Suppressor macrophage treated with lipopolysaccharide for 1 hour (primary cell): ENCODE measurements at places on chromosomes 1 and 21.
A peak's percentile ranks its signal among the peaks of the same experiment; 100 is the strongest.

- DNase-seq: no peak
Measured at GRCh38 chr1:88768187-88768586, 84.1 kb downstream of the PKN2 start.

- DNase-seq: no peak
Measured at GRCh38 chr1:98210064-98210463, 289.2 kb upstream of the DPYD start.

DNA sequence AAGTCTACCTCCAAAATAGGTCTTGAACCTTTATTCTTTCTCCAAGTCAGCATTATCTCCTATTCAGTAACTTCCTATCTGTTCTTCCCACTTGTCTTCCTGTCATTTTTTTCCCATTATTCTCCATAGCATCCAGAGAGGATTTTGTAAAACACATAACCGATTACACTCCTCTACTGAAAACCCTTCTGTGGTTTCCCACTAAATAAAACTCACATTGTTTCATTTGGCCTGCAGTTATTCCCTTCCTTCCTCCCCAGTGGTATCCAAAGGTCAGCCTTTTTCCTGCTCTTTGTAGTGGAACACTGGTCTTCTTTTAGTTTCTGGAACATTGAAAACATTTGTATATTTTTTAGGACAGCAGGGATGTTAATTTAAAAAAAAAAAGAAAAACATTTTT is 266.0 kb downstream of the GPR52 start:
- DNase-seq: no peak

- DNase-seq: no peak
Measured at GRCh38 chr1:100037656-100037926, 67.8 kb downstream of the SLC35A3 start.

DNA sequence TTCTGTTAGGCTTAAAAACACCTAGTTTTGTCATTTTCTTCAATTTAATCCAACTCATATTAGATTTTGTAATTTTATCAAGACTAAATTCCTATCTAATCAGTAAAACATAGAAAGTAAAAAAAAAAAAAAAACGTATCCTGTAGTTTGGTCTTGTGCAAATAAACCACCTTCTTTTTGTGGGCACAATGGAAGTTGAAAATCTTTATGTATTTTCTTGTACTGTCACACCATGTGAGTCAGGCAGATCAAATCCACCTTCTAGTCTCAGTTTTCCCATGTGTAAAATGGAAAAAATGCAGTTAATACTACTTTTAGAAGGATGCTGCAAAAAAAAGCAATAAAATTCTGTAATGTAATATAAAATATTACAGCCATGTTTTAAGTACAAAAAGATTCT is 129.8 kb downstream of the CYYR1 start:
- DNase-seq: no peak

DNA sequence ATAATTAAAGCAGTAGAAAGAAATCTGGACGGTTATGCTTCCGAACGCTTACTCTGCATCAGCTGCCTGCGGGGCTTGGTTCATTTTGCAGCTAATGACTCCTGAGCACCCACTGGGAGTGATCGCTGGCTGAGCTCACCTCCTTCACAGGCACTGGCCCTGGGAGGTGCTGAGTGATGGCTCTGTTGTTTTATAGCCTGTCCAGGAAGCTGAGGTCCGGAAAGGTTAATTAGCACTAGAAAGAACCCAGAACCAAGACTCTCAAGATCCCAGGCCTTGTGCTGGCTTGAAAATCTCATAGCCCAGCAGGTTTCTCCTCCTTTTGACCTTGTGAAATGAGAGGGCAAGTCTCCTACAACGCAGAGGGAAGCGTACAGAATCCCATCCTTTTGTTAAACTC is 226.2 kb downstream of the AJAP1 start:
- no peak for DNase-seq

GRCh38 chr1:223700388-223700918 is 11.9 kb upstream of the CAPN2 start:
- DNase-seq: no peak

- DNase-seq: no peak
Measured at GRCh38 chr21:27101523-27101922, 134.6 kb upstream of the ADAMTS5 start.

- peak; percentile 34 for DNase-seq
Measured at GRCh38 chr1:201503397-201504176, 3.3 kb downstream of the CSRP1 start.

DNA sequence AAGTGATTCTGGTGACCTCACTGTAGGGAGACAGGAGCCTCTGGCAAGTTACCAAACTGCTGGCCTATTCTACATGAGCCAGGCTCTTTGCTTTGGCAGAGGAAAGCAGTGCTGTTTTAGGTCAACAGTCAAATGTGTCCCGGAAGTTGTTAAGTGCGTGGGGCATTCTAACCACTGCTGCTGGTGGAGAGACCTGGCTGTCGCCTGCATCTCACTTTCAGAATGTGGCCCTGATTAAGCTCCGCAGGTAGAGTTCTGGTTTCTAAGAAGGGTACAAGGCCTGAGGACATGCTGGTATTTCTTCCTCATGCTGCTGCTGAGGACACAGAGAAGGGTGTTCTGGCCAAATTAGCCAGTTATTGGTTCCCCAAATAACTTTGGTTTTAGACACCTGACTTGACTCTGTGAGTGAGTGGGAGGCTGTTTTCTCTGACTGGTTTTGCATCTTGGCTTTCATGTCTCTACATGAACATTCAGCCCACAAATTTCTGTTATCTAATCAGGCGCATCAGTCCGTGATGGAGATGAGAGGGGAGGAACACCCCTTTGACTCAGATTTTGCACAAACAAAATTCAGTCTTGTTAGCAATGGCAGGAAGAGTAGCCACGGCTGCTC is 120.8 kb downstream of the LMO4 start:
- no peak for DNase-seq

GRCh38 chr1:201894343-201895119 is 5.8 kb downstream of the SHISA4 start:
- DNase-seq: no peak

DNA sequence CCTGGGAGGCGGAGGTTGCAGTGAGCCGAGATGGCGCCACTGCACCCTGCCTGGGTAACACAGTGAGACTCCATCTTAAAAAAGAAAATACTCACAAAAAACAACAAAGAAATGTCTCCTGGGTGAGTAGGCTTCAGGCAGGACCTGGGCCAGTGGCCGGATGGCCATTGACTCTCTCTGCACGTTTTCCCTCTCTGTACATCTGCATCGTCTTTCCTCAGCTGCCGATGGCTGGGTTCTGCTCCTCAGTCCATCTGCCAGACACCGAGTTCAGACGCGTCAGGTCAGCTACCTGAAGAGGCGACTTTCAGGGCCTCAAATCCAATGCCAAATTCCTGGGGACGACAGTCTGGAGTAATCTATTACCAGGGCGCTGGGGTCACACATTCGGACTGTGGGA is 199.3 kb downstream of the CAMTA1 start:
- DNase-seq: no peak

DNA sequence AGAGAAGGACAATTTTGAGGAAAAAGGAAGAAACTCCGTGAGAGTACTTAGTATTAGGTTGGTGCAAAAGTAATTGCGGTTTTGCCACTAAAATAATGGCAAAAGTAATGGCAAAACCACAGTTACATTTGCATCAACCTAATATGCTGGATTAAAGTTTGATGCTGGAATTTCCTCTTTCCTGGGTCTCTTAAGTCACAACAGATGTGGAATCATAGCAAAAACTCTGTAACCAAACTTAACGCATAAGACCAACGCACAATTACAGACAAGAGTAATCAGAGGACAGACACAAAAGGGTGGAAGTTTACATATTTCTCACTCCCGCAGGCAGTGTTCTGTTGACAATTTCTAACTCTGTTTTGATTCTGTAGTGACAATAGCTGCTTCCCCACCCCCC is 182.4 kb downstream of the BACH1 start:
- no peak for DNase-seq

GRCh38 chr1:4319496-4319895 is 334.9 kb upstream of the AJAP1 start:
- no peak for DNase-seq

DNA sequence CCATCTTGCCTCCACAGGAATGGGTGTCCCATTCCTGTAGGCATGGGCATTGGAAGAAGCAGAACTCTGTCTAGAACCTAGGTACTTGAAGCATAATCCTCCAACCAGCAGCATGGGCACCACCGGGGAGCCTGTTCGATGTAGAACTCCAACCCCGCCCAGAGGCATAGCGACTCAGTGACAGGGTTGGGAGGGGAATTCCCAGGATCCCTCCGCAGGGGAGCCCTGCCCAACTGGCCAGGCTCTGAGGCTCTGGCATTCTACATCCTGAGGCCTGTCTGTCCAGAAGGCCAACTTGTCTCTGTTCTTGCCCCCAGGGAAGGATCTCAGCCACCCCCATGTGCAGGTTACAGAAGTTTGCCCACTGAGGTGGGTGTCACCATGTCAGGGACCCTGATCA is 38.2 kb downstream of the CACNA1S start:
- no peak for DNase-seq

DNA sequence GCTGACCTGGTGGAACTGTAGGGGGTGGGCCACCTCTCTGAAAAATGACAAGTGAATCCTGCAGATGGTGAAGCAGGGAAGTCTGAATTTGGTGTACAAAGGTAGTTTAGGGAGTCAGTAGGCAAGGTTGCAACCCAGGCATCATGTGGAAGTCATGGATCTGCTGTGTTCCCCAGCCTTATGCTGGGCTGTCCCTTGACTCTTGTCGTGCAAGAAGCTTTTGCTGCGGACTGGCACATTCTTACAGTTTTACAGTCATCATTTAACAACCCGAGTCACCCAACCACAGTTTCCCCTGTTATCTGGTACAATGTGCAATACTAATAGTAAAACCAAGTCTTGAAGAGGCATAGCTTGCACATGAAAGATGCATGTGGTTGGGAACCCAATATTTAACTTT is 13.2 kb downstream of the RHOU start:
- DNase-seq: no peak
